ENCODE measurements at places on chromosomes 1 and 21.

DNA sequence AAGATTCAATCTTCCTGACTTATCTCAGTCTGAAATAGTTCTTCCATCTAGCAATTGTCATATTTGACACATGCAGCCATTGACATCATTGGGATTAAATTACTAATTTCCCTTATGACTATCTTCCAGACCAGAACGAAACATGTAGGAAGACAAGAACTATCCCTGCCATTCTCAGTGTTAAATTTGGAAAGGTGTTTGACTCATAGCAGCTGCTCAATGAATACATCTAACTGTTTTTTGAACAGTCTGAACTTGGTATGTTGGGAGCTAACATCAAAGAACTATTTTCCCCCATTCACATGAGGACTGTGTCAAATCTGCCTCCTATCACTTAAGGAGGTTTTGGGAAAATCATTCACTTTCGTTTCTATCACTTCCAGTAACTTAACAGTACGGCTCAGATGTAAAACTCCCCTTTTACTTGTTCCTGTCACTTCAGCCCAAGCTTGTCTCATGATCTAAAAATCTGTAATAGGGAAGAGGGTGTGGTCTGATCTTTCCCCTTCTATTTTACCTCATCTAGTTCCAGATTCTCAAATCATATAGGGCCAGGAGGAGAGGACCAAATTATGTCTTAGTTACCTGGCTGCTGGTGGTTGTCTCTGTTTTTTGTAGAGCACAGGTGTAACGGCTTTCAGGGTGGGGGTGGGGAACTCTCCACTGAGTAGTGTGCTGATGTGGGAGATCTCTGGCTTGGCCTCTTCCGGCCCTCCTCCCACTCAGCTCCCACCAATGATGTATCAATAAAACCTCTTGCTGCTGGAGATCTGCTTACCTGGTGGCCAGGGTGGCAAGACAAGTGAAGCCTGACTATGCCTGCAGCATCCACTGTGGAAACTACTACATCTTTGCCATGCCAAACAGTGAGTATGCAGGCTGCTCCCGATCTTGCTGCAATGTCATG, 26.2 kb upstream of the SLAMF1 start:
- DNase-seq, result no peak

- no peak for DNase-seq
Observed at GRCh38 chr1:70738624-70739023, 309.0 kb downstream of the PTGER3 start.

DNA sequence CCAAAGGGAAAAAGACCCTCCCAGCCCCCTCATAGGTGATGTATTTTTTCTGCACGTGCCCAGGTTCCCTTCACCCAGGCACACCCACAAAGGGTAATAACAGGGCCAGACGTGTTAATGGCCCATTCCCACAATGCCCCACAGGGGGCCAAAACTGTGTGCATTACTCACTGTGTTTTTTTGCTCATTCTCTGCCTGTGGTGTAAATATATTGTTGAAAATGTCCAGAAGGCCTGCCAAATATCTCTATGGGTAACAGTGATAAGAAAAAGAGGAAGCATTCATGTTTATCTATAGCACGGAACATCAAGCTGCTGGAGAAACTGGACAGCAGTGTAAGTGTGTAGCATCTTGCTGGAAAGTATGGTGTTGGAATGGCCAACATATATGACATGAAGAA, 21.9 kb downstream of the RHEX start:
- no peak for DNase-seq

- no peak for DNase-seq
Observed at GRCh38 chr1:31694964-31695313, 8.9 kb downstream of the COL16A1 start.

- DNase-seq, result no peak
Observed at GRCh38 chr1:6035719-6036118, 10.0 kb upstream of the KCNAB2 start.

- peak; percentile 79 for DNase-seq
Observed at GRCh38 chr1:112557385-112557784, 48.6 kb downstream of the WNT2B start.

DNA sequence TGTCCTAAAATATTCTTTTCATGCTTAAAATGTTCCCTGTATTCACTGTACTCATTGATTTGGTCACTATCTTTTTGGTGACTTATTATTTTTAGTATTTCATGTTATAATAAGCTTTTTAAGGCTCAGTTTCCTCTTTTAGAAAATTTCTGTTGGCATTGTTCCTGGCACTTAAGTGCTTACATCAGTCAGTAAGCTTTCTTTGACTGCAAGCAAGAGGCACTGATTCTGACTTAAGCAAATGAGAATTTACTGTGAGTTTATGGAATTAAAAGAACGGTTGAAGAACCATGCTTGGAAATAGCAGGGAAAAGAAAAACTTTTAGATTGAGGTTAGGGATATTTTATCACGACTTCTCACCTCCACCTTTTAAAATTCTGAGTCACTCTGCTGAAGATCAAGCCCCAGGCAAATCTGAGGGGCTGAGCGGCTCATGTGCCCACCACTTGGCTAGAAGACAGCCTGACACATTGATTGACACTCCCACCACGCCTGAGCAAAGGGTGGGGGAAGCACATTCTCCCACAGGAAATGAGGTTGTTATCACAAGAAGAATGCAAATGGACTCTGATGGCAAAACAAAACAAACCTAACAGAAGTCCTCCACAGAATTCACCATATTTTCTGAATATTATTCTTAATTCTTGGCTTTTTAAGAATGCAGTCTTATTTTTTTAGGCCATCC, 102.8 kb downstream of the KCTD3 start:
- DNase-seq, result no peak

DNA sequence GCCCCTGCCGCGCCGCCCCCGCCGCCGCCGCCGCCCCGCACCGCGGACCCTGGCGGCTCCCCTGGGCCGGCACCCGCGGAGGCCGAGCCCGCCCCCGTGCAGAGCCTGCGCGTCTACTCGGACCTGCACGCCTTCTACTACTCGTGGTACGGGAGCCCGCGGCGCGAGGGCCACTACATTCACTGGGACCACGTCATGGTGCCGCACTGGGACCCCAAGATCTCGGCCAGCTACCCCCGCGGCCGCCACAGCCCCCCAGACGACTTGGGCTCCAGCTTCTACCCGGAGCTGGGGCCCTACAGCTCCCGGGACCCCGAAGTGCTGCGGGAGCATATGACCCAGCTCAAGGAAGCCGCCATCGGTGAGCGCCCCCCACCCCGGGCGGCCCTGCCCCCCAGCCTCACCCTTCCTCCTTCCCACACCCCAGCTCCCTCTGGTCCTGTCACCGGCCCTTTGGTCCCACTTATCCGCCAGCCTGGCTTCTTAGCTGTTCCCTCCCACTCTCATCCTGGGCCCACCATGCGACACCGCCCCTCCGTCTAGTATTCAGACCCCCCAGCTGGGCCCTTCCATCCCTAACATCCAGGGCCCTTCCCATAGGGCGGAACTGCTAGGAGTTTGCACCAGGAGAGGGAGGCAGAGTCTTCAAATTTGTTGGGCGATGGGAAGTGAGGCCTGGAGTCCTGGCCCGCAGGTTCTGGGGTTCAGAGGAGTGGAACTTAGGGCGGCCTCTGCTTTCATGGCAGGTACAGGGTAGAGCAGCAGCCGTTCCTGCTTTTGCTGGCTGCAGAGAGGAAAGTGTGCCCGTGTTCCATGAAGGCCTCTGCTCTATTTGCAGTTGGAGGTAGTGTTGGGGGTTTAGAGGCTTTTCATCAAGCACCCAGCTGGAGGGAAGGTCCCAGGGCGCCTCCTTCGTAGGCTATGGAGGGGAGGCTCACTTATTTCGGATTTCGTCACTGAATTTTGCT, 1.0 kb downstream of the MANEAL start:
- no peak for DNase-seq

DNA sequence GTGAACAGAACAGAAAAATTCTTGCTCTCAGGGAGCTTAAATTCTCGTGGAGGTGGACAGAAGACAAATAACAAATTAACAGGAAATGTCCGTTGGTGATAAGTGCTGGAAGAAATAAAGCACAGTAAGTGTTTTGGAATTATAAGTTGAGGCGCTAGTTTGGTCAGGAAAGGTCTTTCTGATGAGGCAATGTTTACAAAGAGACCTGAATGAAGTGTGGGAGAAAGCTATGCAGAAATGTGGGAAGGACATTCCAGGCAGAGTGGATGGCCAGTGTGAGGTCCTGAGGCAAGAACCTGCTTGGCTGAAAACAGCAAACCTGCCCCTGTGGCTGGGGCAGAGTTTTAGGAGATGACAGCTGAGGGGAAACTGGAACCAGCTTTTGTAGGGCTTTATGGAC, 23.3 kb downstream of the NGF start:
- DNase-seq, result peak; percentile 92

GRCh38 chr1:110734133-110734680, 59.5 kb upstream of the KCNA3 start:
- DNase-seq, result no peak

DNA sequence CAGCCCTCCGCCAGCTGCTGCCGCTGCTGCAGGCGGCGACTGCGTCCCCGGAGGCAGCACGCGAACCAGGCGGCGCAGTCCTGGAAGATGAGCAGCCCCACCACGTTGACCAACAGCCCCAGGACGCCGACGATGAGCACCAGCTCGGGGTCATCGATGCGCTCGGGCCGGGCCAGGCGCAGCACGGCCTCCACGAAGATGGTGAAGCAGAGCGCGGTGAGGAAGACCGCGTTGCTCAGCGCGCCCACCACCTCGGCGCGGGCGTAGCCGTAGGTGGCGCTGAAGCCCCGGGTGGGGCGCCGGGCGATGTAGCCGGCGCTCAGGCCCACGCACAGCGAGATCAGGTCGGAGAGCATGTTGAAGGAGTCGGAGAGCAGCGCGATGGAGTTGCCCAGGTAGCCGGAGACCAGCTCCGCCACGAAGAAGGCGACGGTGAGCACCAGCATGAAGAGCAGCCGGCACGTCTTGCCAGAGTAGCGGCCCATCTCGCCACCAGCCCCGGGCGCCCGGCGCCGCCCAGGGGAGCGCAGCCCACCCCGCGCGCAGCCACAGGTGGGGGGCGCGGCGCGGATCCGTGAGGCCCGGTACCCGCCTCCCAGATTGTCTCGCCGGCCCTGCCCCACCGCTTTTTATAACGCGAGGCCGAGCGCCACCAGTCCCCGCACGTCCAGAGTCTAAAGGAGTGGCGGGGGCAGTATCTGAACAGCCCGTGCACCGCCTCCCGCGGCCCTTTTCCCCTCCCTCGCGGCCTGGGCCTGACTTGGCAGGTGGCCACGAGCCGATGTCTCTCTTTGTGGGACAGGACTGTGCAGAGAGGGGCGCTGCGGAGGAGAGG, at the start of gene SLC30A10:
Gene SLC30A10, minus strand, starts transcription at position 602 of the 835 bp plus-strand sequence. Its CDS starts 117 bp downstream, at position 485.
- DNase-seq, result peak; percentile 3

- peak; percentile 33 for DNase-seq
Observed at GRCh38 chr1:63634471-63634870, 41.3 kb downstream of the PGM1 start.

DNA sequence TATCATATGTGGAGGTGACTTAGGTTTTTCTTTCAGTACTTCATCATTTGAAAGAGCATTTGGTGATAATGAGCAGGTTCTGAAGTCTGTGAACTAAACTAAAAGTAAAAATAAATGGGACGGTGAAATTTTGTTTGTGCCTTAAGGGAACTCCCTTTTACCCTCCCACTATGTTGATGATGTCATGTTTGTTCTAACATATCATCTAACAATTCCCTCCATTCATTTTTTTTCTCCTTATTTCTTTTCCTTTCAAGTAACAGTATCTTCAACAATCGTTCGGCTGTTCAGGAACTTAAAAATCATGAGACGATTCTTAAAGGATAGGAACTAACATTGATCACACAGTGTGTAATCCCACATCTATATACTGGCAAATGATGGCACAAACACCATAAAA, 30.0 kb upstream of the IRF2BP2 start:
- no peak for DNase-seq

DNA sequence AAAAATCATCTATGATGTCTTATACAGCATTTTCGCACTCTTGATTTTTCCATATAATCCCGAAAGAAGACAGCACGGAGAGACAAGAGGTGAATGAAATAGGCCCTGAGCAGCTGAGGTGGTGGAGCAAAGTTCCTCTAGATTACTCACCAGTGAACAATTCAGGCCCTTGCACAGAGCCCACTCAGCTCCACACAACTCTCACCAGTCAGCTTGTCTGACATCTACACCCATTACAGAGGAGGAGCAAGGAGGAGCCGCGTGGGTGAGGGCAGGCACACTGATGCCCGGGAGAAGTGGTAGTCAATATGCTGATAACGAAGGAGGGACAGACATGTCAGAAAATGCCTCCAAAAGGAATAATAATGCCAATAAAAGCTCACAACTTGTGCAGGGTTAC, 59.9 kb downstream of the DNM3 start:
- no peak for DNase-seq

GRCh38 chr1:226002667-226003501, 3.7 kb upstream of the SDE2 start:
- peak; percentile 37 for DNase-seq
